ENCODE measurements at places on chromosomes 2 and 18.

DNA sequence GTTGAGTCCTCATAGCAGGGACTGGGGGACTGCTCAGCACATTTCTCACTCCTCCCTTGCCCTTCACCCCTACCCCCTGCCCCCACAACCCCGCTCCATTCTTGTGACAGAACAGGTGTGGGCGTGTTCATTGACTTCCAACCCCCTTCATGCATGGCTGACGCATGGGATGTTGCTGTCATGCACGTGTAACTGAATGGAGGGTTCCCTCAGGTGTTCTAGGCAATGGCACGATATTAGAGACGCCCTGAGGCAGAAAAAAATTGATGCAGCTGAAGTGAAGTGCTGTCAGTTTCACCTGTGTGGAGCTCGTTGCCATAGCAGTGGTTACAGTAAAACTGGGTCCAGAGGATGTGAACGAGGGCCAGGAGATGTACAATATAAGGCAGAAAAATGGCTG lies 6.5 kb upstream of the THOC1 start:
- DNase-seq, result no peak

GRCh38 chr2:147665105-147665504 lies 179.7 kb upstream of the ACVR2A start:
- DNase-seq, result no peak

DNA sequence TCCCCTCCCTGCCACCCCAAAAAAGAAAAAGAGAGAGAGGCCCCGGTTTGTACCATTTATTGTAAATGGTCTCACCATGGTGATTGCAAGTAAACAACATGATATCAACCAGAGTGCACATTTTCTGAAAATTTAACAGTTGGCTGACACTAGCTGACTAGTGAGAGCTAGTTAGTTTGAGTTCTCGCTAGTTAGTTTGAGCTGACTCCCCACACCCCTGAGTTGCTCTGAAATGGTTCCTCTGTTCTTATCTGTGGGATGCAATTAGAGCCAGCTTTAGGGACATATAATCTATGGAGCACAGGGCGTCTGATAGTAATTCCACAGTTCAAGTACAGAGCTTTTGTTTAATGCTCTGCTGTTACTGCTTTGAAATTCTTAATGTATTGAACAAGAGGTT lies 13.1 kb downstream of the CASP10 start:
- DNase-seq, result no peak

DNA sequence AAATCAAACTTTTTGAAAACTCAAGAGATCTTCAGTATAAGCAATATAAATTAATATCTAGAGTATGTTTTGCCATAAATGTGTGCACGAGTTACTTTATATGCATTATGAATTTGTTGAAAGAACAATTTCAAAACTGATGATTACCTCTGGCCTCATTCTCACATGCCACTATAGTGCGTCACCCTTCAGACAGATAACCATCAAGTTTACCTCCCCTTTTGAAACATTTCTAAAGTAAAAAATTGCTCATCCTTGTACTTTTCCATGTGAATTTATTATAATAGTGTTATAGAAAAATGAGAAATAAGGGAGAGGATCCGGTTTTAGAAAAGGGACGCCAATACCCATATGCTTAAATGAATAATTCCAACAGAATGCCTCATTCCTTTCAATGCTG lies 38.3 kb downstream of the ZEB2 start:
- no peak for DNase-seq

DNA sequence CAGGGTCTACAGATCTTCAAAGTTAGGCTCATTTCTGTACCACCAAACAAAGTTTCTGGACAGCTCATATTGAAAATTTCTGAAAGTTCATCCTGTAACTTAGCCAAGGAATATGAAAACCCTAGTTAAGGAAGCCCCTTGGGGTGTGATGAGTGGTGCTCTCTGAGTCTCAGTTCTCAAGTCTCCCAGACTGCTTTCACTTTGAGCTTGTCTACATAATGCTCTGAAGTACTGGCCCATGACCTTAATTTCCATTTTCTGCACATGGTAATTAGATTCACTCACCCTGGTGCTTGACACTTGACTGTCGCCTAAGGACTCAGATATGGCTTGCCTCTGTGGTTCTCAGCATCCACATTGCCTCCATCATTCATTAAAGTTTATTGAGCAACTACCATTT lies 51.7 kb upstream of the SATB2 start:
- DNase-seq, result no peak

DNA sequence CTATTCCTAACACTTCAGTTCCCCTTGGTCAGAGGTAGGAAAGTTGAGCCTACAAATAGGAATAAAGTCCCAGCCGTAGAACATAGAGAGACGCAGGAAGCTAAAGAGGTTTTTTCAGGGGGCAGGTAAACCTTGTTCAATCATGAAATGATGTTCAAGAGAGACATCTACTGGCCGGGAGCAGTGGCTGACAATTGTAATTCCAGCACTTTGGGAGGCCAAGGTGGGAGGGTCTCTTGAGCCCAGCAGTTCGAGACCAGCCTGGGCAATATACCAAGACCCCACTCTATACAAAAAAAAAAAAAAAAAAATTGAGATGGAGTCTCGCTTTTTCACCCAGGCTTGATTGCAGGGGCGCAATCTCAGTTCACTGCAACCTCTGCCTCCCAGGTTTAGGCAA lies 66.7 kb upstream of the DNAJC10 start:
- DNase-seq, result peak; percentile 55

GRCh38 chr2:56184500-56185011 lies 766 bp downstream of the CCDC85A start:
- DNase-seq, result peak; percentile 60

All from kidney (tissue), 22 donors.